ENCODE measurements at places on chromosomes 3 and 15.

- DNase-seq, result no peak
Measured at GRCh38 chr3:114958930-114959329, 188.2 kb downstream of the ZBTB20 start.

DNA sequence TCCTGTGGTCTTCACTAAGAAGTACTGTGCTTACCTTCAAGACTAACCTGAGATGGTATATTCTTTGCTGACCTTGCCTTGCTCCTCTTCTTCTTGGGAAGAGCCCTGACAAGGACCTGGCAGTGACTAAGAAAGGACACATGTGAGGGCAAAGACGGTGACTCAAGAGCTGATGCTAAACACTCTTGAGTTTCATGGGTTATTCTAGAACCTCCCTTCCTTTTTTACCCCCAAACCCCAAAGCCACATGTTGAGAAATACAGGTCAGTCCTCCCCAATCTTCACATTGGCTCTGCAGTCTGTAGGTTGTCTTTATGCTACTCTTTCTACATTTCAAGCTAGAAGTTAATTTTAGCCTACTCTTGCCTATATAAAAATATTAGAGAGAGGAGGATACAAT lies 200.6 kb downstream of the SEMA6D start:
- no peak for DNase-seq

- DNase-seq, result peak; percentile 43
Measured at GRCh38 chr3:171056528-171056927, 30.0 kb upstream of the SLC2A2 start.

- DNase-seq, result no peak
Measured at GRCh38 chr3:45861043-45861719, 19.3 kb upstream of the LZTFL1 start.

DNA sequence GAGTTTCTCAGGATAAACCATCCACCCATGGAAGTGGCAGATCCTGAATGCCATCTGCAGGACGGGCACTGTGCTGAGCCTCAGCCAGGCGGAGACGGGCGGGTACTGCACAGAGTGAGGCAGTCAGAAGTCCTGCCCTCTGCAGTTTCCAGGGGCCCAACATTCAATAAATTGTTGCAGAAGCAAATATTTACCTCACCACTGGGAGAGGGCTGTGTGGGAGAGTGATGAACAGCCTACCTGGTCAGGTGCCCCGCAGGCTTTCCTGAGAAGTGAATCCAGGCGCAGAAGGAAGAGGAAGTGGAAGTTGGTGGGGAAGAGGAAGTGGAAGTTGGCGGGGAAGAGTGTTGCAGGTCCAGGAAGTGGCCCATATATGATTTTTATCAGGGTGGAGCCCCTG lies 100.8 kb downstream of the SLCO3A1 start:
- DNase-seq, result no peak

DNA sequence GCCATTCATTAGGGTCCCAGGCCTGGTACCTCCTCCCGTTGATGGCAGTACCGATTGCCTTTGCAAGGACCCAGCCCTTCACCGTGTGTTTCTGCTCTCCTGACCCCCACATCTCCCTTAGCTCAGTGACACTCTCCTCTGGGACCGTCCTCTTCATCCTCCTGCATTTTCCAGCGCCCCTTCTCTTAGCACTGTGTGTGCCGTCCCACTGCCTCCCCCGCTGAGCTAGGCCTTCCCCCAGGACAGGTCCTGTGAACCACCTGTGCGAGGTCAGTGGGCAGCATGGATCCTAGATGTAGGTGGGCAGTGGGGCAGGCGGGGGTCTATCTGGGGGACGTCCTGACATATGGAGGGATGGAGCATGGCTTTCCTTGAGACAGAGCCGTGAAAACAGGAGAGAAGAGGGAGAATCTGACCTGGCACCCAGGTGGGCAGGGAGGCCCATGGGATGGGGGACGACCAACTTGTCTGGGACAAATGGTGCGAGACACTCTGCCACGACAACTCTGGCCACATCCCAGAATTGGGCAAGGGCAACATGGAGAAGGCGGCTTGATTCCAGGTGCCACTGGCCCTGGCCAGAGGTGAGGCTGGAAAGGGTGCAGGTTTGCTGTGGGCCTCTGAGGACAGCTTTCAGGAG lies 87.7 kb upstream of the ALDH1L1 start:
- no peak for DNase-seq

DNA sequence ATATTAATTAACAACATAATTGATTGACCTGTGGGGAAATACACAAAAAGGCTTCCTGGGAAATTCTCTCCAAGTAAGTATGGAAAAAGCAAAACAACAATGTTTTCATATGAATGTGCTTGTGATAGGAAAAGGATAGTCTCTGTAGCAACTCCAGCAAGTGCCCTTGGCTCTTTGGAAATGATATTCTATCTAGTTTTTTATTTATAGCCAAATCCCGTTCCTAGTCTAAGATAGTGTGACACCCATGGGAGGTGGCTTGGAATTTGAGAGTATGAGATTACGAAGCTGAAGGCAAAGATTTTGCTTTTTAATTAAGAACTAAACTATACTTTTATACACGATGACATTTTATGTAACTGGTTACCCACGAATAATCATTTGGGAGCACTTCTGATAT lies 119.9 kb downstream of the PDZRN3 start:
- no peak for DNase-seq

GRCh38 chr3:164460851-164461250 lies 617.4 kb downstream of the SI start:
- no peak for DNase-seq

DNA sequence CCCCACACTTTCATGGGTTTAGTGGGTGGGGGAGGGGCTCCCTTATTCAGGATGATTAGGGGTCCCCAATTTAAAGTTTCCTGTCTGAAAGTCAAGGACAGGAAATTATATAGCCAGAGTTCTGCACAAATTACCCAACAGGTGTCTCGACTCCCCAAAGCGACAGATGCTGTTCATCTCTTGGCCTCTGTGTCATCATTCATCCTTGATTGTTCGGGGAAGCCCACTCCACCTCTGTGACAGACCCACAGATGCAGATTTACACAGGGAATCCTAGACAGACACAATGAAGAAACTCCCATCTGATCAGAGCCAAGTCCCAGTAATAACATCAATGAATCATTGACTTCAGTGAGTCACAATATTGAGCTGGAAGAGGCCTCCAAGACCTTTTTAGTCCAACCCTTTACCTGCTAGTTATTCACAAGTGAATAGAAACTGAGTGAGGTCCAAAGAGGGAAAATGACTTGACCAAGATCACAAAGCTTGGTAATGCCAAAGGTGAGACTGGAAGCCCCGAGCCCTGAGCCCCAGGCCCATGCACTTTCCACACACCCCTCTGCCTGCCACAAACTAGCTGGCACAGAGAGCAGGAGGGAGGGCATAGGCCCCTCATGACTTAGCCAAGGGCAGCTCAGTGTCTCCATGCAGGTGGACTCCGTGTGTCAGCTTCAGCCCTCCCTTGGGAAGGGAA lies 7.9 kb upstream of the SRP14 start:
- peak; percentile 87 for DNase-seq

DNA sequence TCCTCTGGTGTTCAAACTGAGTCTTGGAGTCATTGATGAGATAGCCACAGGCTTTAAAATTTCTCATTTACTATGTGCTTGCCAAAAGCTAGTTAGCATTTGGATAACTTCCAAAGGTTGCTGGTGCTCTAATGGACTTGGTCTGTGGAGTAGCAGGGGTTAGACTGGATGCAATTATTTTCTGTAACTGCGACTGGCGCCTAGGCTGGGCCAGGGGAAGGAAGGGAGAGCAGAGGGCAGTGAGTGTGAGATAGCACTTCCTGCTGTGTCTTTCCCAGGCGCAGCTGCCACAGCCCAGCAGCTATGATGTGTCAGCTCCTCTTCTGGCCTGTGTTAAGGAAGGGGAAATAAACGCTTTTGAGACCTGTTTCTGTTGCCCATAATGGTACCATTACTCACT lies 98.6 kb downstream of the MYRIP start:
- DNase-seq, result no peak

- peak; percentile 81 for DNase-seq
Measured at GRCh38 chr3:53072653-53073552, 27.0 kb upstream of the SFMBT1 start.

GRCh38 chr3:39121621-39122020 lies 14.1 kb downstream of the TTC21A start:
- DNase-seq, result no peak

GRCh38 chr15:72155003-72155621 lies 36.9 kb downstream of the SENP8 start:
- DNase-seq, result peak; percentile 57

DNA sequence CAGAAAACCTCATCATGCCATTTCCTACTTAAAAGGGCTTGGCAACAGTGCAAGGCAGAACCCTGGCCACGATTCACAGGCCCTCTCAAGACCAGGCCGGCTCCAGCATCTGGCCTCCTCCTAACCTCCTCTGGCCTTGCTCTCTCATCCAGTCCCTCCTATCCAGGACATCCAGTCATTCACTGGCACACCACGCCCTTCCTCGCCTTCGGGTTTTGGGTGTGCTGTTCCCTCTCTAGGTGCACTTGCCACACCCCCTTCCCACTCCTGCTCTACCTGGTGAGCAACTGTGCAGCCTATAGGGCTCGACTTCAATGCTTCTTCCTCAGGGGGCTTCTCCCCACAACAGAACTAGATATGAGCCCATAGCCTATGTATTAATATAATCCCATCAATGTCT lies 317.1 kb downstream of the ARRDC4 start:
- no peak for DNase-seq

DNA sequence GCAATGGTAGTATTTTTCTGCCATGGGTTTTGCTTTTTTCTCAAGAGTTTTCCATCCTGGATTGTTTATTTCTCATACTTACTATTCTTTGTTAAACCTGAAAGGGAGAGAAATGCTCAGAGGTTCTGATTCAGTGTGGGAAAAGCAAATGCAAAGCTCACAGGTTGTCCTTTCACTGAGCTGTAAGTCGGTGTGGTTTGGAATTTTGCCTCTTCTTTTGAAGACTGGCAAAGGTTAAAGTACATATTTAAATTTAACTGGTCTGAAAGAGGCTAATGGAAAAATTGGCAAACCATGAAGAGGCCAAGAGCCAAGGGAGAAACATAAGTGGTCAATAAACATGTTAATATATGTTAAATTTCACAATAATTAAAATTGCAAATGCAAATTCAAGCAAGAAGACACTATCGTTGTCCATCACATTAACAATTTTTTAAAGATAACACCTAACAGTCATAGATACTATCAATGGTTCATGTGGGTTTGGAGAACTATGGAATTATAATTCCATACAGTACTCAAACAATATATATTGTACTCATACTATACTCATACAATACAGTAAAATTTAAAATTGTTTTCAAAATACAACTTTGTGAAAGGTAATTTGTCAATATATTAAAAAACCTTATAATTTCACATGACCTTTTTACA lies 246.8 kb upstream of the STT3B start:
- DNase-seq, result no peak

DNA sequence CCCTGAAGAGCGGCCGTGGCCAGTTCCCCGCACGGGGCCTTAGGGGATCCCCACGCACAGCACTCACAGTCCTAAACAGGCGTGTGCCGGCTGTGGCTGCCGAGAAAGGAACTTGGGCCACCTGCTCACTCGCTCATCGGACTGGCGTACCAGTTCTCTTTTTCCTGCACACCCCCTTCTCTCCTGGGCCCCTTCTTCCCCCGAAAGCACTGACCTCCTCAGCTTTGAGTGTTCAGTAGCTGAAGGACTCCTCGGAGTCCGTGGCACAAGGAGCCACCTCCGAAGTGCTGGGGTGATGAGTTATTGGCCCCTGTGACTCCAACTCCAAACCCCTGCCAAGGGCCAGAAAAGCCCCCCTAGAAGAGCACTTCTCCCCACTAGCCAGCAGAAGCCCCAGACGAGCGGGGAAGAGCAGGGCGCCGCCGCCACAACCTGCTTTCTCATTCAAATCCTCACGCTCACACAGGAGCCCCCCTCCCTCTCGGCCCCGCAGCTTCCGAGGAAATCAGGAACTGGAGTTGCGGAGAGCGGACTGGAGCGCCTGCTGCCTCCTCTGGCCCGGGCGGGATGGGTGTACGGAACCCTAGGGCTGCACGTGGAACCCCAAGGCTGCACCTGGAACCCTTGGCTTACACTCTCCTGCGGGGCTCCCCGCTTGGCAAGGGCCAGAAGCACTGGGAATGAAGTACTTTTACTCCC lies at the start of gene PLCH1:
Gene PLCH1, minus strand, starts transcription at position 446 of the 699 bp plus-strand sequence. CDS start 40,847 bp downstream, outside the sequence.
- peak; percentile 58 for DNase-seq

DNA sequence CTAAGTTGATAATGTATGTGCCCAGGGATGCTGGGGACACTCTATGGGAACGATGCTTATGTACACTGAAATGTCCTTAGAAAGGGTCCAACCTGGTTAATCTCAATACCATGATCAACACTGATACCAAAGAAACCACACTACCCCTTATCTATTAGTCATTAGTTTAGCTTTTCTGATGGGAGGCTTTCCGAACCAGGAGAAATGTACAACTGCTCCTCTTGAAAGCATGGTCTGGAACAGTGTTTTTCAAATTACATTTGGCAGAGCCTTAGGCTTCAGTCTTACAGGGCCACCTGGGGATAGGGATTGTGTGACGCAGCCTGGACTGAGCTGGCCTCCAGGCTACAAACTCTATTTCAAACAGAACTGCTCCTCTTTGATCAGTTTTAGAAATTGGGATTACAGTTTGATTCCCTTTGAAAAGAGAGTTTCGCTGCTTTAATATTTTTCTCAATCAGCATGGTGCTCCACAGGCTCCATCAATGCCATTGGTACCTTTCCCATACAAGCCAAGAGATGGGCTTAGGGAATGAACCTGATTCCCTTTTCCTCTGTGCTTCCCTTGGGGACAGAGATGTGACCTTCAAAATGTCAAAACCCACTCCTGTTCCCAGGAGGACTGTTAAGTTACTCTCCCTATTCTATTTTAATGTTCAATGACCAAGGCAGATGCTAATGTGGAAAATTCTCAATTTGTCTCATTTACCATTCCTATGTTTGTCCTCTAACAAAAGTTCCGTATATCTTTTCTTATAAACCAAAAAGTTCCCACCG lies 296.0 kb upstream of the ADAMTS9 start:
- no peak for DNase-seq

DNA sequence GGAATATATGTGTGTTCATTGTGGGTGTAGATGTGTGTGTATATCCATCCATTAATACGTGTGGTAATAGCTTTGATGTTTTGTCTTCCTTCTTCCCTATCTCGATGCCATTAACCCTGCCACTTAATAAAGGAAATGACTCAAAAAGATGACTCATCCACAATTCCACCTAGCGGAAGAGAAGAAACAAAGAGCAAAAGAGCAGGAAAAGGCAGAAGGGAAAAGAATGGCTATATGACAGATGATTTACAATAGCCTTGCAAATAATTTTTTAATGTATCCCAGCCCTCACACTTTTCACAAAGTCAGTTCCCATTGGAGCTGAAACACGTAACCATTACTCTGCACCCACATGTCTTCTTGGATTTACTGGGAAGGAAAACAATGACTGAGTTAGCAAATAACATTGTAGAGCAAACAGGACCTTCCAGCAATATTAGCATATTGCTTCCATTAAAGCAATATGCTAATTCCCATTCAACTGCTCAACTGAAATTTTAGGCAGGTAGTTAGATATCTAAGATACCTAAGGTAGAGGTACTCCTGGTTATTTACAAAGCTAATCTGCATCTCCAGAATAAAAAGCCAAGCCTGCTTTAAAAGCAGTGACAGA lies 197.2 kb downstream of the KCNAB1 start:
- peak; percentile 75 for DNase-seq

- no peak for DNase-seq
Measured at GRCh38 chr3:61960976-61961375, 399.6 kb downstream of the PTPRG start.

GRCh38 chr3:52774901-52775864 lies 2.2 kb upstream of the ITIH1 start:
- no peak for DNase-seq

All from RPMI7951 (cell line).